ENCODE measurements at places on chromosomes 13 and 19.

DNA sequence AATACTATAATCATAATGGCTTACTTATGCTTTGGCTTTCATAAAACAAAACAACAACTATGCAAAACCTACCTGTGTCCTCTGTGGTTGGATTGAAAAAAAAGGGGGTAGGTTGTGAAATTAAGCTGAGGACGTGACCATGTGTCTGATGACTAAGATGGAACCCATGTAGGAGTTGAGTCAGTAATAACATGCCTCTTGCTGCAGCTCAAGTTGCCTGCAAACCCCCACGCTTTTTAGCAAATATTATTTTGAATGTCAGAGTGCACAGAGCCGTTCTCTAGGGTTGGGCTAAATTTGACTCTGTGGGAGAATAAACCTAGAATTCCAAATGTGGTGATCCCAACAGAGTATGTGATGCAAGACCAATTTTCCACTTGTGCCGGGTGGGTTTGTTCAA, 209.3 kb downstream of the KCNRG start:
- DNase-seq = no peak

DNA sequence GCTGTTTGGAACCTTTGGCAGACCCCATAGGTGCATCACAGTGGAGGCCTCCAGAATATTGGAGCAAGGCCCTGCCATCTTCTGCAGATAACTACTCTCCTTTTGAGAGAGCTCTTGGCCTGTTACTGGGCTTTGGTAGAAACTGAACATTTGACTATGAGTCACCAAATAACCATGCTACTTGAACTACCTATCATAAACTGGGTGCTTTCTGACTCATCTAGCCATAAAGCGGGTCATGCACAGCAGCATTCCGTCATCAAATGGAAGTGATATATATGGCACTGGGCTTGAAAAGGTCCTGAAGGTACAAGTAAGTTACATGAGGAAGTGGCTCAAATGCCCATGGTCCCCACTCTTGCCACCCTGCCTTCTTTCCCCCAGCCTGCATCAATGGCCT, 782.5 kb upstream of the SLITRK6 start:
- no peak for DNase-seq

- no peak for DNase-seq
Measured at GRCh38 chr13:33932769-33933406, 114.9 kb downstream of the RFC3 start.

DNA sequence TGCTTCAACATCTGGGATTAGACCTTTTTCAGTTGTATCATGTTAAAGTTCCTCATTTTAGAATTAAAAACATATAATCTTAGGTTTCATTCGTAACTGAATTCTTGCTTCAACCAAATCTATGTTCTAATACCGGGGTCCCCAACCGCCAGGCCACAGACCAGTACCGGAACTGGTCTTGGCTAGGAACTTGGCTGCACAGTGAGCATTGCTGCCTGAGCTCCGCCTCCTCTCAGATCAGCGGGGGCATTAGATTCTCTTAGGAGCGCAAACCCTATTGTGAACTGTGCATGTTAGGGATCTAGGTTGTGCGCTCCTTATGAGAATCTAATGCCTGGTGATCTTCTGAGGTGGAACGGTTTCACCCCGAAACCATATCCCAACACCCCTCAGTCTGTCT, 19.2 kb downstream of the ITM2B start:
- DNase-seq = no peak

DNA sequence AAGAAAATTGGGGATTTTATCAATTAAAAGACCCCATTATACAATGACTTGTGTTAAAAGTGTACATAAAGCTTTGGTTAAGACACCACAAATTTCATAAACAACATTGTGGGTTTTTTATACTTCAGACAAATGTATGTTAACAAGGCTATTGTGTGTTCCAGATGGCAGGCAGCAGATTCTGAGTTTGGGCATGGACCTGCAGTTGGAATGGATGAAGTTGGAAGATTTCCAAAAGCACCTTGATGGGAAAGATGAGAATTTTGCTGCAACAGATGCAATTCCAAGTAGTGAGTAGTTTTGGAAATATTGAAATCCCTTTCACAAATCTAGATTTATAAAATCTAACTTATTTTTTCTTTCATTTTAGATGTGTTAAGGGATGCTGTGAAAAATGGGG, 25.4 kb downstream of the MPHOSPH8 start:
- no peak for DNase-seq

GRCh38 chr19:28296506-28296905, 916.4 kb downstream of the UQCRFS1 start:
- no peak for DNase-seq

GRCh38 chr13:29936051-29936813, 85.8 kb upstream of the UBL3 start:
- no peak for DNase-seq

DNA sequence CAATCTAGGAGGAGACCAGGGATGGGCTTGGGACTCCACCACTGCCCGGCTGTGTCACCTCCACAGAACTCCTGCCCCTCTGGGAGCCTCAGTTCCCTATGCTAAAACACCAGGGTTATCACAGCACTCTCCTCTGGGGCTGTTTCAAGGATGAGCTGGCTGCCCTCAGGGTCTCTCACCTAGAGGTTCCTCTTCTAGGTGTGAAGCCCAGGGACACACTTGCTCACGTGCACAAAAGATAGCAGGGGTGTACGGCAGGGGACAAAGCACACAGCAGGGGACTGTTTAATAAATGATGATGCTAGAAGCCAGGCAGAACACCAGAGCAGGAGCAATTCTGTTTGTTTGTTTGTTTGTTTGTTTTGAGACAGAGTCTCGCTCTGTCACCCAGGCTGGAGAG, 16.8 kb upstream of the LYPD3 start:
- no peak for DNase-seq

DNA sequence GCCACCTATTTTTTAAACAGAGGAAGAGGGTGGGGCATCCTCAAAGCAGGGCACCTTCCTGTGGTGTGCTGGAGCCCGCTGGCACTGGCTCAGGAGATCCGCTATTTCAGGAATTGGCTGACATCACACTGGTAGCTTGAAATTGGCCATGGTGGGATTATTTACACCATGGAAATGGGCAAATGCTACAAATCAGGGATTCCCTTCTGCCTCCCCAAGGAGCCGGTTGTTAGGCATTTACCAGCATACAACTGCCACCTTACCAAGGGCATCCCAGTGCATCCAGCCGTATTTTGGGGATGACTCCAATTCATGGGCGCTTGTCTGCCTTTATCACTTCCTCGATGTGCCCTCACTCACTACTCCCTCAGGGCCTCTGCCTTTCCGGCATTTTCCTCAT, 14.2 kb downstream of the HRC start:
- DNase-seq = no peak

- no peak for DNase-seq
Measured at GRCh38 chr19:8552810-8553209, 24.4 kb downstream of the MYO1F start.

DNA sequence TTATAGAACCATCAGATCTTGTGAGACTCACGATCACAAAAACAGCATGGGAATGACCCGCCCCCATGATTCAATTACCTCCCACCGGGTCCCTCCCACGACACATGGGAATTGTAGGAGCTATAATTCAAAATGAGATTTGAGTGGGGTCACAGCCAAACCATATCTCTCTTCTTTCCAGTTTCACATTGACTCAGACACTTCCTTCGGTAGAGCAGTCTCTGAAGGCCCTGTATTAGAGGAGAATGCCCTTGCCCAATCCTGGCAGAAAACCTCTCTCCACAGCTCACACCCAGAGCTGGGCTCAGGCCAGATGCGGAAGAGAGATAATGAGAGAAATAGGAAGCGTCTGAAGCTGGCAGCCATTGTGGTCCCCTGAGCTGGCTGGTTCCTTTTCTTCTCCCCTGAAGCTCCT, 72.4 kb upstream of the CLDN10 start:
- no peak for DNase-seq

DNA sequence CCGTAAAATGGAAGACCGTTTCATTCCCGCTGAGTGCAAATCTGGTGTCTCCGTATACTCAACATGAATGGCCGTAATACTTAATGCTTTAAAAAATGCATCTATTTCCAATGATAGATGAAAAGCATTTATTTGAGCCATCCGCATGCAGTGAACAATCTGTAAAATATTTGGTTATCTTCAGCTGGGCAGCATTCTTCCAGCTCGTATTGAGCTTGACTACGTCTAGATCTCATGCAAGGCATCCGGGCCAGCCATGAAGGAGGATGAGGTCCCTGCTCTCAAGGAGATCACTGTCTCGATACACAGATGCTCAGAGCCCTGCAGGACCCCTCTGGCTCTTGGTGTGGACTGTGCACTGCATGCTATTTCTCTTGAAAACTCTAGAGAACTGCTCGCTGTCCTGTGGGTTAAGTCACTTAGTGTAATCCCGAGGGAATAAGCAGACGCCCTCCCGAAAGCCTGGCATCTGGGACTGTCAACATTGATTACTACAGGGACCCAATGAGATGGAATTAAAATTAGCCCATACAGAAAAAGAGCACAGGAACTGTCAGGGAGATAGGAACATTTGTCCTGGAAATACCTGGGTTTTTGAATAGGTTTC, 112.4 kb upstream of the RNF113B start:
- no peak for DNase-seq

GRCh38 chr13:100564444-100565223, 24.0 kb downstream of the GGACT start:
- no peak for DNase-seq

GRCh38 chr19:28502879-28503734, 709.8 kb downstream of the UQCRFS1 start:
- no peak for DNase-seq

GRCh38 chr19:6738787-6739389, 592 bp upstream of the TRIP10 start:
- no peak for DNase-seq

GRCh38 chr19:10878253-10878652, 6.9 kb downstream of the CARM1 start:
- no peak for DNase-seq

GRCh38 chr13:110392510-110393240, 85.6 kb downstream of the COL4A2 start:
- no peak for DNase-seq

DNA sequence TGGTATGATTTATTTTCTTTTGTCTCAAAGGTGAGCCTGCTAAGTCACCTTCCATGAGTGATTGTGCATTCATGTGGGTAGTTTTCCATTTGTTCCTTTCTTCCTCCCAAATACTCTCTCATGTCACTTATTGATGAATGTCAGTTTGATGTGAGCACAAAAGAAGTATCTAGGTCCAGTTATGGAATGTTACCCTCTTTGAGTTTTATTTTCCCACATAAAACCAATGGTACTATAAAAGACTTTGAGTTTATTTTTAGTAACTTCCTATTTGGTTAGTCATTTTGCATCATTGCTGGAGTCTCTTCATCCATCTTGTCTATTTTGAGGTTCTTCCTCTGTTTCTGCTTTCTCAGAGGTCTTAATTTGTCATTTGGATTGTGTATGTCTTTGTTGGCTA, 321.3 kb downstream of the GPC6 start:
- no peak for DNase-seq

DNA sequence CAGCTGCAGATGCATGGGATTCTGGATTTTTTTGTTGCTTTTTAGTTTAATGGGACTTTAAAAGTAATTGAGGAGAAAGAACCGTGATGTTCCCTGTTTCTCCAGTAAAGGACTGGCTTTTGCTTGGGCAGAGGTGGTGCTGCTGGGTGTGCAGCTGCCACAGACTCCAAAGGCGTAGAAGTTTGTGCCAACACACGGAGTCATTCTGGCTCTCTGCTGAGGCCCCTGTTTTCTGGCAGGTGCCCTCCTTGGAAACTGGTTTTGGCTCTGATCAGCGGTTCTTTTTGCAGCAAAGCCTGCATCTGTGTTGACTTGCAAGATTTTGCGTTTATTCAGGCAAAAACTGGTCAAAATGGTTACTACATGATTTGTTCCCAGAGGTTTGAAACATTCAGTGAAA, 16.0 kb upstream of the QTRT1 start:
- no peak for DNase-seq

GRCh38 chr13:94317063-94317491, 162.4 kb downstream of the DCT start:
- DNase-seq = no peak

GRCh38 chr19:3224346-3225168, at the start of gene CELF5:
CELF5 (plus strand) TSS chr19:3224661; CDS start chr19:3224740, 79 bp downstream.
- DNase-seq = peak; percentile 36

DNA sequence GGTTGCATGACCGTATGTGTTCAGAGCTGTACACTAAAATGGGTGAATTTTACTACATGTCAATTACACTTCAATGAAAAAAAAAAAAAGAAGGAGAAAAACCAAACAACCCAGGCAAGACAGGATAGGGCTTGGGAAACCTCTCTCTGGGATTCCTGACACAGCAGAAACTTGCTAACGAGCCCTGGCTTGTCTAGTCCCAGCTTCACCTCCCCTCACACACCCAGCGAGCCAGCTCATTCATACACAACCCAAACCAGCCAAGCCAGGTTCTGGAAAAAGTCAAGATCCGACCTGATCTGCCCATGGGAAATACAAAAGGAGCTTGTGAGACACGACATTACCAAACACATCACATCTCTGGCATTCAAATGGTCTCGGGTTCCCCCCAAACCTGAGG, 3.7 kb upstream of the TECR start:
- no peak for DNase-seq
